ENCODE measurements at places on chromosomes 4 and X.

GRCh38 chr4:127632420-127633403 is at the start of gene INTU:
TSS of gene INTU (plus strand) at chr4:127632957. CDS start at chr4:127633035, 78 bp downstream.
- peak; percentile 86 for DNase-seq

DNA sequence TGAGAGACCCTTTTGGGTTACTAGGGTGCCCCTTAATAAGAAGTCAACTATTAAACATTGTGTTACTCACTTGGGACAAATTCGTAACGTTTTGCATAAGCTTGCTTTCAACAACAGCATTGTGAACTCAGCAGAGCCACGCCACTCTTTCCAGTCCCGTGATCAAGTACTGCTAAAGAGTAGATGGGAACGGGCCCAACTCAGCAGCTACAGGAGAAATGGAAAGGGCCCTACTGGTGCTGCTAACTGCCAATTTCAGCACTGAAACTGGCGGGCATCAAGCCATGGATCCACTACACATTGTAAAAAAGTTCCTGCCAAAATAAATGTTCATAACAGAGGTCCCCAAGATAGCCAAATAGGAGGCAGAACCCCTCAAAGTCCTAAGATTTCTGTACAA is 19.0 kb upstream of the DHX15 start:
- no peak for DNase-seq

- no peak for DNase-seq
These were observed 64.0 kb downstream of the CCNG2 start for GRCh38 chr4:77220828-77221613.

- DNase-seq = no peak
These were observed 68.3 kb downstream of the SLIT2 start for GRCh38 chr4:20319825-20320612.

- no peak for DNase-seq
These were observed 76.2 kb downstream of the STARD8 start for GRCh38 chrX:68723491-68724155.

DNA sequence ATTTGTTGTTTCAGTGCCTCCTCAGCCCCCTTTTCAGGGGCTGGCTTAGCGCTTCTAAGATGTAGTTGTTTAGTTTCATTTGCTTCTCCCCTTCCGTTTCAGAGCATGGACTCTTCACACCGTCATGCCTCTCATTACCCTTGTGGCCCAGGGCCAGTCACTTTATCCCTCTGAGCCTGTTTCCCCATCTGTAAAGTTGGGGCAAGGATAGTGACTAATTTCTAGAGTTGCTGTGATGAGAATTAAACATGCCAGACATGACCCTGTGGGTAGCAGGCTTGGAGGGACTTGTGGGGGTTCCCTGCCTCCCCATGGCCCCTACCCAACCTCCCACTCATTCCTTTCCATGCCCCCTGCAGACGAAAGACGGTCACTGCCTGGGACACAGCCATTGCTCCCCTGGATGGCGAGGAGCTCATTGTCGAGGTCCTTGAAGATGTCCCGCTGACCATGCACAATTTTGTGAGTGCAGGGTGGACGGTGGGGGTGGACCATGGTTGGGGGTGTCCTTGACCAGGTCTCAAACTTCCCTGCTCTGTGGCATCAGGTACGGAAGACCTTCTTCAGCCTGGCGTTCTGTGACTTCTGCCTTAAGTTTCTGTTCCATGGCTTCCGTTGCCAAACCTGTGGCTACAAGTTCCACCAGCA is 3.6 kb downstream of the ARAF start:
- DNase-seq = no peak

DNA sequence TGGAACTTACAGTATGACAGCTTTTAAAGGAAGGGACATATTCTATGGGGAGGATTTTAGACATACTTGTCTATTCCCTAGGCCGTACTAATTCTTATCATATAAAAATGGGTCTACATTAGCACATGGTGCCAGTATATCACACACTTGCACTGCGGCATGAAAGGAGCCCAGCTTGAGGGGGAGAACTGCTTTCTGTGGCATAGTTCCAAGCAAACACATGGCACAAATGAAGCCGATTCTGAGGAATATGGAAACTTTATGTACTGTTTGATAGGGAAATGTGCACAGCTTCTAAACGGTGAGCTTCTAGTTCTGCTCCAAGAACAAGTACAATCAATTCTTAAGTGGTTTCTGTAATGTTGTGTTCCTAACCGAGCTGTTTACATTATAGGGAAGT is 675.6 kb upstream of the FTHL17 start:
- DNase-seq = no peak

DNA sequence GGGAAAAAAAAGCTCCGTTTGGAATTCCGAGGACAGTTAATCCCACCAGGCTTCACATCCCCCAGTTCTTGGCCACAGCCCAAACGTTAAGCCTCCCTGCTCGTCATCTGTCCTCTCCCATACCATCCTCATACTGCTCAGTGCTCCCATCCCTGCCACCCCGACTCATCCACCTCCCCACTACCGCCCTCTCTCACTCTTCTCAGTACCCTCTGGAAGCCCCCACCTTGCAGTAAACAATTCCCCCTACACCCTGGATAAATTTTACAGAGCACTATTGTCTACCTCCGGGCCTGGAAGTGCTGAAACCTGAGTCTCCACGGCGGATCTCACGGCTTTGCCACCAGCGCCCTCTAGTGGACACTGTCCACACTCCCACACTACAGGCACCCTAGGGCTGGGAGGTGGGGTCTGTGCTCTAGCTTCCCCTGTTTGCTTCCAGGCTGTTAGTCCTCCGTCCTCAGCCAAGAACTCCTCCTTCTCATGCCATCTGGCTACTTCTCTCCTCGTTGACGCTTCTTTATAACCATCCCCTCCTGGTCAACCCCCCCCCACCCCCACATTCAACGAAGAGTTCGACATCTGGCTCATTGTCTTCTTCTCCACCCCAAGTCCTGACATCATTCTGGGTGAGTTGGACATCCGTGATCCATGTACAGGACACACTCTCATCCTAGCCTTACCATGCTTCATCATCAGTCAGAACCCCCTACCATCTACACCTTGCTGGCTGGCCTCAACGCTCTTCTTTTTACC is 54.5 kb downstream of the RTL9 start:
- DNase-seq = no peak

DNA sequence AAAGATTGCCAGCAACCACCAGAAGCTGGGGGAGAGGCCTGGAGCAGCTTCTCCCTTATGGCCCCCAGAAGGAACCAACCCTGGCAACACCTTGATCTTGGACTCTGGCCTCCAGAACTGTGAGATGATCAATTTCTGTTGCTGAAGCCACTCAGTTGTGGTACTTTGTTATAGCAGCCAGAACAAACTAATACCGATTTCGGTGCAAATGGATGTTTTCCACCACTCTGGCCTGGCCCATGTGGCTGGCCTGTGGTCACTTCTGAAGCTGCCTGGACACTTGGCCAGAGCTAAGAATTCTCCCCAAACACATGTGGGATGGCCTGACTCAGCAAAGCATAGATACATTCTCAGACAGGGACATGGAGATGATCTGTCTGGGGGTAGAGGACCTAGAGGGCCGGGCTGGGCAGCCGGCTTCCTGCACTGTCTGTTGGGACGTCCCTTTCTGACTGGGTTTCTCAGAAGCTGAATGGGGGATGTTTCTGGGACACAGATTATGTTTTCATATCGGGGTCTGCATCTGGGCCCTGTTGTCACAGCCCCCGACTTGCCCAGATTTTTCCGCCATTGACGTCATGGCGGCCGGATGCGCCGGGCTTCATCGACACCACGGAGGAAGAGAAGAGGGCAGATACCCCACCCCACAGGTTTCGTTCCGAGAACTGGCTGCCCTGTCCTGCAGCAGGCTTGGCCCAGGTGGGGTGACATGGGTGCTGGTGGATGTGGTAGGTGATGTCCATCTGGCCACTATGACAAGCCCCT is 4.1 kb downstream of the FOXP3 start:
- DNase-seq = no peak

- no peak for DNase-seq
These were observed 70.3 kb upstream of the EMCN start for GRCh38 chr4:100588076-100588475.

- no peak for DNase-seq
These were observed 443.1 kb upstream of the PITX2 start for GRCh38 chr4:111066001-111066400.

DNA sequence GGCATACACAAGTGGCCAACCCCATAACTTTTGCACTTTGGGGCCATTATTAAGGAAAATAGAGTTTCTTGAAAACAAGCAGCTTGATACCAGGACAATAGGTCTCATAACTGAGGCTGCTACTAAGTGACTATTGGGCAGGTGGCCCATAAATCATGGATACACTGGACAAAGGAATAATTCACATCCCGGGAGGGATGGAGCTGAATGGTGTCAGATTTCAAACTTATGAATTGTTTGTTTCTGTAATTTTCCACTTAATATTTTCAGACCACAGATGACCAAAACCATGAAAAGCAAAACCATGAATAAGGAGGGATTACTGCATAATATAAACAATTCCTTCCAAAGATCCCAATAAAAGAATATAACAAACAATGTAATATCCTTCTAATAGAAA is 114.4 kb downstream of the WDFY3 start:
- DNase-seq = no peak

DNA sequence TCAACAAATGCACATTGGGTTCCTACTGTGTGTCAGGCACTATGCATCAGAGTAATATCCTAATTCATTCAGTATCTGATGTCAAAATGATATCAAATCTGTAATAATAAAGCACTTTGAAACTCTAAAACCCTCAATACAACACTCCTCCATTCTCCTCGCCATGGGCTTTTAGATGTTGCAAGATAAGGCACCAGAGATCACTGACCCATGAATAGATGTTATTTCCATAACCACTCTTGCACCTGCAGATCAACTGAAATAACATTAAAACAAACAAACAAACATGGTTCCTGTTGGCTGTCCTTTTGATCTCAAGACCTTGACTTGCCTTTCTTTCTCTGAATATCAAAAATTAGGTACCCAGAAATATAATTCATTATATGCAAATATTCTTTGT is 100.2 kb downstream of the MAB21L2 start:
- no peak for DNase-seq

DNA sequence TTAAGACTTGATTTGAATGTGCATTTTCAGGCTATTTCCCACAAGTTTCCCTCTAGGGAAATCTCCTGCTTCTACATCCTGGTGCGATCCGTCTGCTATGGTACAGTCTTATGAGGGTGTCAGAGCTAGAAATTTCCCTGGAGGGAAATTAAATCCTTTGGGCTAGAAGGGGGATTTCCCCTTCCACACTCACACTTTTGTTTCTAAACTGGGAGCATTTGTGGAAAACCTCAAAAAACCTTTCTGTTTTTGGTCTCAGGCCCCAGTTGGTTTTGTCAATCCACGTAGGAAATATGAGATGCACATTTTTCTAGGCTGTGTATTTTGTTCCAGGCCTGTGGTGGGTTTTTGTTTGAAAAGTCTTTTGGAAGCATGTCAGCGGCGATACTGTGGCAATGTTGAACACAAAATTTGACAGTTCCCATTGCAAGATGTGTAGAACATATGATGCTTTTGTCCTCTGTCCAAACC is 17.8 kb downstream of the HMGB3 start:
- no peak for DNase-seq

DNA sequence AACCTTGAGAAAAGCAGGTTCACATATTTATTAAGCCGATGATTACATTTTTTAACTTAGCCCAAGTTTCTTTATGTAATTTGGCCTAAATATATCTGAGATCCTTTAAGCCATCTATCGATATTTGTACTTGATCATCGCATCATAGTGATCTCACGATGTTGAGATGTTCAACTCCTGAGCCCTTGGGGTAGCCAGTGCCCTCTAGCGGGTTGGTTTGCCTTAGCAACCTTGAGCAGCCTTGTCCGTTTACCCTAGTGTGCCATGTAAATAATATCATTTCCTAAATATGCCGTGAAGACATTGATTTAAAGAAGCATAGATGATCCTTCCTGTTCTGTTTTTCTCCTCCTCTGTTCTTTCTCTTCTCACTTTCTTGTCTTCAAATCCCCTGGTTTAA is 432.2 kb downstream of the RPA4 start:
- no peak for DNase-seq

DNA sequence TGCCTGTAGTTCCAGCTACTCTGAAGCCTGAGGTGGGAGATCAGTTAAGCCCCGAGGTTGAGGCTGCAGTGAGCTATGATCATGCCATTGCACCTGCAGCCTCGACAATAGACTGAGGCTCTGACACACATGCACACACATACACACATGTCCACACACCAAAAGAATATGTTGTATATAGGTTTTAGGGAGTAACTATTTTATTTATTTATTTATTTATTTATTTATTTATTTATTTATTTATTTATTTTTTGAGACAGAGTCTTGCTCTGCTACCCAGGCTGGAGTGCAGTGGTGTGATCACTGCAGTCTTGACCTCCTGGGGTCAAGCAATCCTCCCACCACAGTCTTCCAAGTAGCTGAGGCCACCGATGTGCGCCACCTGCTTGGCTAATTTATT is 78.3 kb downstream of the DCLK2 start:
- no peak for DNase-seq

DNA sequence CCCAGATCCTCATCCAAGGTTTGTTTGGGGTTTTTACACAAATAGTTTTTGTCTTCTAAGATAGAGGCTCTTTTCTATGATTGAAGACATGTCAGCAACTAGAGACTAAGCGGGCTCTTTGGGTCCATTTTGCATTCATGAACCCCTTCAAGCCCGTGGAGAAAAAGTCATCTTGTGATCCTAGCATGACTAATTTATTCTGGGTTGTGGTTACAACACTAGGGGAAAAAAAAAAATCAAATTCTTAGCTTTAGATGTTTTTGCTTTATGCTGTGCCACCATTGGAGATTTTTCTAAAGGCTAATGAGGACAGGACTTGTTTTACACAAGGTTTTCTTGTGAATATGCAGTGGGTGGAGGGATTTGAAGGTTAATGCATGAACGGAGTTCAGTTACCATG is 440.0 kb downstream of the PCDH7 start:
- DNase-seq = no peak

GRCh38 chr4:40349561-40350198 is 14.5 kb downstream of the CHRNA9 start:
- no peak for DNase-seq

GRCh38 chr4:54660591-54660990 is 2.8 kb downstream of the KIT start:
- DNase-seq = peak; percentile 9

- DNase-seq = no peak
These were observed 41.8 kb upstream of the COX7B2 start for GRCh38 chr4:46950826-46951225.

GRCh38 chr4:151266497-151266896 is 10.5 kb upstream of the PRSS48 start:
- DNase-seq = no peak

DNA sequence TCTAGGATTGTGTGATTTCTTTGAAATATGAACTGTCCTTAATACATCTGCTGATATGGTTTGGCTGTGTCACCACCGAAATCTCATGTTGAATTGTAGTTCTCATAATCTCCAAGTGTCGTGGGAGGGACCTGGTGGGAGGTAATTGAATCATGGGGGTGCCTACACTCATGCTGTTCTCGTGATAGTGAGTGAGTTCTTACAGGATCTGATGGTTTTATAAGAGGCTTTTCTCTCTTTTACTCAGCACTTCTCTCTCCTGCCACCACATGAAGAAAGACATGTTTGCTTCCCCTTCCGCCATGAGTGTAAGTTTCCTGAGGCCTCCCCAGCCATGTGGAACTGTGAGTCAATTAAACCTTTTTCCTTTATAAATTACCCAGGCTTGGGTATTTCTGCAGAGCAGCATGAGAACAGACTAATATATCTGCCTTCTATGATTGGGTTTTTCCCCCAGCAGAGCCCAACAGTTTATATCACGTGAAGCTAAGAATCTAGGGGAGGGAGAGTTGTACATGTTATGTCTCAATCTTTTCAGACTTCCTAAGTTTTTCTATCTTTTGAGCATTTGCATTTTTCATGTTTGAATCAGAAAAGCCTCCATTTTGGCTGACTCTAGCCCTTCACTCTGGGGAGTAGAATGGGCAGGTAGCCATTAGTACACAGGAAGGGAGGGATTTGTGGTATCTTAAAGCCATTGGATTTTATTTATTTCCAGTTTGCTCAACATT is 58.9 kb downstream of the PLAC1 start:
- DNase-seq = peak; percentile 32
